Activated gamma-delta T cell treated with Interleukin-2 at 50 U/mL for 16 hours (primary cell): ENCODE measurements at places on chromosomes 6 and 20.

DNA sequence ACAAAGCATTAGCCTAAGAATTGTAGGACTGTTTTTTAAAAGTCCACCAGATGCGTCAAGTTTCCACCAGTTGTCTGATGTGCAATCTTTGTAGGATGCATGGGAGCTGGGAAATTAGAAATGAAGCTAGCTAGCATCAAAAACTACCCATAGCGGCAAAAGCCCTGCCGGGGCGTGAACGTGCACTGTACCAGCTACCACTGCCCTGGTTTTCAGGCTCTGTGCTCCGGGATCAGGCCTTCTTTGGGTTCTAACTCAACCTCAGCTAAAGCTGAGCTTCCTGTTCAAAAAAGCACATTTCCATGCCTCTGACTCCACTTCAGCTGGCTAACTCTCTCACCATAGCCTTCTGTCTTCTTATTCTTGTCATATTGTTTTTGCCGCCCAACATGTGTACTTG is 26.9 kb upstream of the FUCA2 start:
- DNase-seq: no peak

DNA sequence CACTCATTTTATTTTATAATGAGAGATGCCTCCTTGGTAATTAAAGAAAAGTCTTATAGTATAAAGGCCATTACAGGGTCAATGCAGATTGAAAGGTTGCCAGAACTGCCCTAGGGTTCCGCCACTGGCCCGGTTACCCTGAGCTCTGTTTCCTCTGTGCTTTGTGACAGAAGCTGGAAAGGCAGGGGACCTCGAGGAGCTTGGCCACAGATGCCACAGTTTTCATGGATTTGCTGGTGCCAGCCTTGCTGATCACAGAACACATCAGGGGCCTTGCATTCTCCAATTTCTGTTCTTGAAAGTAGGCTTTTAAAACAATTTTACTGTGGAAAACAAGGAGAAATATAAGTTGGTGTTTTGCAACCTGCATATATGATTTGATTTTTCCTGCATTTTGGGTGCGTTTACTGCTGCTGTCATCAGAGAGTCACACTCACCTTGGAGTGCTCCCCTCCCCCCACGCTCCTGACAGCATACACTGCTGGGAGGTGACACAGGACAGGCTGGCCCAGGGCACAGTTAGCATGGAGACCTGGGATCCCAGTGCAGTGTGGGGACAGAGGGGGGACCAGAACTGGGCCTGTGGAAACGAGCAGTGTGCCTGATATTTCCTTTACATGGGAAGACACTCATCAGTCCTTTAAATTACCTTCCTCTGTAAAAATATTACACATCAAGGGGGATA is 142.8 kb downstream of the CFAP61 start:
- DNase-seq: no peak

DNA sequence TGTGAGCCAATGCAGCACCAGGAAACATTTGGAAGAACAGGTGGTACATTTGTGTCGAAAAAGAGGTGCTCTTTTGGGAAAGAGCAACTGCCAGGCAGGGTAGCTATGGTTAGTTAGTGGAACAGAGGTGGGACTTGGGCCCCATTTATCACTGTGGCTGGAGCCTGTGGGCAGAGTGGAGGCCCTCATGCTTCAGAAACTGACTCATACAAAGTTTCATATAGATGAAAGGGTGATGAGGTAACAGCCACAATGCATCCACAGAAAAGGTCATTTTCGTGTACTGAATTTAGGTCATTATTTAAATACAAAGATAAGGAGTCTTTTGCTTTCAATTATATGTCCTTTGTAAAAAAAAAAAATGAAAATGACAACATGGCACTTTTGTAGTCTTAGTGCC is 76.4 kb upstream of the HS3ST5 start:
- no peak for DNase-seq

- no peak for DNase-seq
These were observed 89.4 kb downstream of the JAG1 start for GRCh38 chr20:10584371-10584770.

DNA sequence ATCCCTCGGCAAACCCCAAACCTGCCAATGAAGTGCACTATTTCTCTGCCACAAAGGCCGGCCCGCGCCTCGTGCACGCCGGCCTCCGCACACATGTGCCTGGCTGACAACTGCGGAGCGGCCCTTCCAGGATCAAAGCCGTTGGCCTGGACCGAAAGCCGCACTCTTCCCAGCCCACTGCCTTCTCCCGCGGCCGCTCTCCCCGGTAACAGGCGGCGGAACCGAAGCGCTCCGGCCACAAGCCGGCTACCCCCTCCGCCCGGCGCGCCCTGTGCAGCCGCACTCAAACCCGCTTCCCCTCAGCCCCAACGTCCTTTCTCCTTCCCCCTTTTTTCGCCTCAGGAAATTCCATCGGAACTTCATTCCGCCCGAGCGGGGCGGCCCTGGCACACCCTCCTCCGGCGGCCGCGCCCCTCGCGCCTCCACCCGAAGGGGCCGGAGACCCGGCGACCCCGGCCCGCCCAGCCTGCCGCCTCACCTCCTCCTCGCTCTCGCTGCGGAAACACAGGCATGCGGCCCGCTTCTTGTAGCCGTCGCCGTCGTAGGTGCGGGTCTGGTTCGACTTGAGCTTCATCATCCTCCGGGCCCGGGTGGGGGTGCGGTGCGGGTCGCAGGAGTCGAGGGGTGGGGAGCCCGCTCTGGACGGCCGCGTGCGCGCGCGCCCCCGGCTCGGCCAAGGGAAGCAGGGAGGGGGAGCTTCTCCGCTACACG is 528 bp downstream of the NUDT3 start:
- DNase-seq: peak; percentile 34

GRCh38 chr6:6834356-6835222 is 246.1 kb downstream of the LY86 start:
- DNase-seq: no peak

GRCh38 chr6:36688739-36689075 is 8.9 kb upstream of the RAB44 start:
- DNase-seq: no peak
